ENCODE measurements at places on chromosomes 6 and 20. TPM values are rescaled to one million over a fixed set of nuclear protein-coding genes. Genes with fewer than 3 reads are reported as not detected.

- no peak for DNase-seq
Observed at GRCh38 chr20:58708246-58708931, 15.8 kb downstream of the NPEPL1 start.

DNA sequence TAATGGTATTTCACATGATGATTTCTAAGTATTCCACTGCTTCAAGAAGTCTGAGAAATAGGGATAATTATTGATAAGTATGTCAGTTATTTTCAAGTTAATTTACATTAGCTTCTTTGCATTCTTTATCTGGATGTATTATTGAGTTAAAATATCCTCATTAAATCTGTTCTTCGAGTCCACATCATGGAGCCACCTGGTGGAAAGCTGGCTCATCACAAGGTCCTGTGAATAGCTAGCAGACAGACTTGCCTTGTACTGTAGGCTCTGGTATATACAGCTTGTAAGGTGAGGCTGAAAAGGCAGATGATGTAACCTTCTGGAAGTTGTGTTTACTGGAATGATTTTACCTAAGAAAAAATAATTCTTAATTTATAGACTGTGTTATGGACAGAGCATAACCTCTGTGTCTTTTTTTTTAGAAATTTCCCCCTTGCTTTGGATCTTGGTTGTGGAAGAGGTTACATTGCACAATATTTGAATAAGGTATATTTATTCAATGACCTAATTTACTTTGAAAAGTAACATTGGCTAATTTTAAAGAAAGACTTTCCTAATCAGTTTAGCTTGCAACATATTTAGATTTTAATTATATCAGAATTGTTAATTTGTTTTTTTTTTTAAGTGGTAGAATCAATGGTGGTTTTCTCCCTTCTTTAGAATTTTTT, 3.5 kb downstream of the NDUFAF5 start:
- no peak for DNase-seq

Gene SOBP
- polyA plus RNA-seq, result 16.5 TPM

GRCh38 chr6:118739696-118740353, 88.4 kb upstream of the CEP85L start:
- no peak for DNase-seq

Gene RAB32
- 11.9 TPM for polyA plus RNA-seq

- no peak for DNase-seq
Observed at GRCh38 chr6:20769631-20770030, 235.4 kb downstream of the CDKAL1 start.

DNA sequence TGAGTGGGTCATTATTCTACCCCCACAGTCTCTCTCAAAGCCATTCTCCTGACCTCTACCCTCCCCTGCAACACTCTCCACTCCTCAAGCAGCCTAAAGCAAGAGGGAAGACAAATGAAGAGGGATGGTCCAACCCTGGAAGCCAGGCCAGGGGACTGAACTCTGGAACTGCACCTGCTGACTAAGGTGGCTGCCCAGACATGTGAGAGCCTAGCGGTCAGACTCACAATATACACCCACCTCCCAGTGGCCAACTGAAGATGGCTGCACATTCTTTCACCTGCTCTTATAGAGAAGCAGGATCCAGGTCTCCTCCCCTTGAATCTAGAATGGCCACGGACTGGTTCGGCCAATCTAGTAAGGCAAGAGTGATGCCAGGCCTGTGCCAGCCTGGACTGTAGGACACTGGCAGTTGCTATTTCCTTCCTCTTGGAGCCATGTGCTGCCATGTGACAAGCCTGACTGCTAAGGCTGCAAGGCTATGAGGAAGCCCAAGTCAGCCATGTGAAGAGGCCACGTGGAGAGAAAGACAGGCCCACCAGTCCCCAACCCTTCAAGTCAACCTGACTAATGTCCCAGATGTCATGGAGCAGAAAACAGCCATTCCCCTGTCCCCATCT, 31.8 kb downstream of the ACSS1 start:
- no peak for DNase-seq
